Activated CD4-positive, alpha-beta T cell treated with anti-CD3 and anti-CD28 coated beads, Interleukin-2, amount 50 U/mL, for 48 hours (primary cell): ENCODE measurements at places on chromosomes 4 and X.

GRCh38 chr4:141290771-141291170, 70.1 kb downstream of the ZNF330 start:
- DNase-seq: no peak

- no peak for DNase-seq
These were observed 20.6 kb upstream of the SUPT20HL2 start for GRCh38 chrX:24334461-24334860.

- no peak for DNase-seq
These were observed 46.3 kb downstream of the SULT1B1 start for GRCh38 chr4:69714086-69714485.

DNA sequence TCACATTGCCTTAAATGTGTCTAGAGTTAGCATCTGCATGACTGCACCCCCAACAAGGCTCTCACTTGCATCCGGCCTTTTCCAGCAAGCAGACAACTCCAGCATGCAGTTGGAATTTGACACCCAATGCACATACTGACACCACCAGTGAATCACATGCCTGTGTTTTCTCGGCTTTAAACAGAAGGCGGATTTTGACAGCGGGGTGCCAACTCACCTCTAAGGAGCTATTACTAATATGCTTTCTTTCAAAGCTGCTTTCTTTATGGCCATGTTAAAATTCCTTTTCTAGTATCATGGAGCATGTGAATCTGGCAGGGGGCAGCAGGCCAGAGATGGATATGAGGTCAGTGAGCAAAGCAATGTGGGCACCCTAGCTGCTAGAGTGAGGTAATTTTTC, 78.0 kb upstream of the CLNK start:
- no peak for DNase-seq

GRCh38 chr4:6720202-6720699, 4.3 kb downstream of the BLOC1S4 start:
- peak; percentile 89 for DNase-seq

GRCh38 chr4:85964298-85964697, 395.6 kb downstream of the MAPK10 start:
- DNase-seq: no peak
